ENCODE measurements at places on chromosomes 16 and 17. TPM values are rescaled to one million over a fixed set of nuclear protein-coding genes. Genes with fewer than 3 reads are reported as not detected.

SLC13A2 gene
- total RNA-seq, result 0.87 TPM

POLR3K gene
- total RNA-seq, result 12.0 TPM

KRT9 gene
- not detected for total RNA-seq

ABCA6 gene
- total RNA-seq, result 36.3 TPM

GAST gene
- total RNA-seq, result not detected

DNA sequence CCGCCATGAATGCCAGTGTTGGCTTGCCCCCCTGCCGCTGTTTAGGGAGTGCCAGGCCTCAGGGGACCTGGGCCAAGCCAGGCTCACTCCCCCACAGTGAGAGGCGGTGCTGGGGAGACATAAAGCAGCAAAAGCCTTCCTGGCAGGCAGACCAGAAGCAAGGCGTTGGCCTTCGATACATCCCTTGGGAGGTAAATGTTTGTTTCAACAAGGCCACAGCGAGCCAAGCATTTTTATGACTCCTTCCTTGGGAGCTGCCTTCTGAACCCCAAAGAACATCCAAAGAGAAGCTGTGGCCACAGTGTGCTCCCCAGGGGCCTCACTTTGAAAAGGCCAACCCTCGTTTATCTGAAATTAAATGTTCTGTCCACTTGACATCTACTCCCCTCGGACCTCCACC, 119.7 kb upstream of the CIBAR2 start:
- peaks cover 11% of the 10 kb centered on the region for H3K4me1 ChIP-seq
- H3K4me3 ChIP-seq, result no peak overlapping the region
- no peak for DNase-seq
- H3K27me3 ChIP-seq, result peaks cover 19% of the 10 kb centered on the region

DNA sequence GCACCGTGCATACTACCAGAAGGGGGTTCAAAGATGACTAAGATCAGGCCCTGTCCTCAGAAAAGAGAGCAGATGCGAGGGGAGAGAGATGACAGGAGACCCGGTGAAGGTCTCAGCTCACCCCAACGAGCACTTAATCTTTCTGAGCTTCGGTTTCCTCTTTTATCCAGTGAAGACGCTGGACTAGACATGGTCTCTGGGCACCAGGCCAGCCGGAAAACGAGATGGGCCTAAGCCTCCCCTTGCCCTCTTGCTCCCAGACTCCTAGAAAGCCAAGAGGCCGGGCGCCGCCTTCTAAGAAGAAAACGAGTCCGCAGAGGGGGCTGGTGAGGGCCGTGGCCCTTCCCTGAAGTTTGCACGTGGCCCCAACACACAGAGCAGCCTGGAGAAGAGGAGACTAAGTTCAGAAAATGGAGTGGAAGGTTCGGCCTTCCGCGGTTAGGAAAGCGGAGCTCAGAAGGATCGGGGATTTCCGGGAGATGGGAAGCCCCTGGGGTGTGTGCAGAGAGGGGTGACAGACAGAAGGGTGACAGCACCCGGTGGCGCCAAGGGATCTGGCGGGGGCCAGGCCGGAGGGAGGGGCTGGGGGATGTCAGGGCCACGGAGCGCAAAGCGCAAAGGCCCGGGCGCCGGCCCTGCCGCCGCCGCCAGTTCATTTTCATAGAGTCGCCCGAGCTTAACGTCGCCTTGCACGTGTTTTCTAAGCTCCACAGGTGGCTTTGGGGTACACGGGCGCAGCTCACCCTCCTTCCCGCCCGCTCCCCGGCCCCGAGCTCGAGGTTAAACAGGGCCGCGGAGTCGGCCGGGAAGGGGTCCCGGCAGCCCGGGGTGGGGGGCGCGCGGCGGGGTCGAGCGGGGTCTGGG, 42.1 kb upstream of the BHLHA9 start:
- peaks cover 14% of the 10 kb centered on the region for H3K4me1 ChIP-seq
- DNase-seq, result peak; percentile 73
- H3K36me3 ChIP-seq, result no peaks in the 10 kb centered on the region
- peak overlapping the region; percentile 55 for H3K27ac ChIP-seq

DNA sequence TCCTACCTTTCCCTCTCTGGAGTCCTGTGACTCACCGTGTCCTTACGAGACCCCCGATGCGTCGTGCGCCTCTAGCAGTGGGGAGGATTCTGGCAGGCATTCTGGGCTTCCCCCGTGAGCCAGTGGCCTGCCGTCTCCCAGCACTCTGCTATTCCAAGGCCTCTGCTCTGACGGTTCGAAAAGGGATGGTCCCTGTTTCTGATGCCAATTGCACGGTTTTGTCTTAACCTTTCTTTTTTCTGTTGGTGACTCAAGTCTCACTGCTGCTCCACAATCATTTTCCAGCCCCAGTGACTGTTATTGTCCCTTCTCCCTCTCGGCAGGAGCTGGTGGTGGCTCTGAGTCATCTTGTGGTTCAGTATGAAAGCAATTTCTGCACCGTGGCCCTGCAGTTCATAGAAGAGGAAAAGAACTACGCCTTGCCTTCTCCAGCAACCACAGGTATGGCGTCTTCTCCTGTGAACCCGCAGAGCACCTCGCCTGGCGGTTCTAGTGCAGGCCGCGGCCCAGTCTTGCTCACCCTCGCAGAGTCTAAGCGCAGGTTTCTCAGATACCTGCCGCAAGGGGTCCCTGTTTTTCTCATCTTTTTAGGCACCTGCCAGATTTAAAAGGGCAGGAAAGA, 100.1 kb upstream of the CHMP6 start:
- H3K27me3 ChIP-seq, result no peaks in the 10 kb centered on the region
- no peaks in the 10 kb centered on the region for H3K4me1 ChIP-seq
- DNase-seq, result no peak
- H3K36me3 ChIP-seq, result peaks cover 30% of the 10 kb centered on the region
- peak overlapping the region; percentile 55 for H3K27ac ChIP-seq

DNA sequence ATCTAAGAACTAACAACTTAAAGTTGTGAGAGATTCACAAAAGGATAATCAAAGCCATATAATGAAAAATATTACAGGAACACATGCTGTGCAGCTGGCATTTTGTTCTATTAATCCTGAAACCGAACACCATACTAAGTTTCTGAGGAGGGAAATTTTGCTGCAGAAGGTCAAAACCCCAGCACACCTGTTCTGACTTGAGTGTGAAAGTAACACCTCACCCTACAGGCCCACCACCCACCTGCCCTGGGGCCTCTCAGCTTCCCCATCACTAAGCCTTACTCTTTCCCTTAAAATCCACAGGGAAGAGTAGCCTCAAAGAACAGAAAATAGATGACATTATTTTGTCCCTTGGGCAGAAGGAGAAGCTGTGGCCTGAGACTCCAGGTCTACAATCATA, 44.8 kb downstream of the STAT5A start:
- peaks cover 12% of the 10 kb centered on the region for H3K4me1 ChIP-seq
- peaks cover 97% of the 10 kb centered on the region for H3K36me3 ChIP-seq
- no peak for DNase-seq
- no peak overlapping the region for H3K4me3 ChIP-seq
- no peaks in the 10 kb centered on the region for H3K27me3 ChIP-seq
- no peak overlapping the region for H3K27ac ChIP-seq

GRCh38 chr17:31373150-31374093, 18.1 kb upstream of the RAB11FIP4 start:
- no peaks in the 10 kb centered on the region for H3K27me3 ChIP-seq
- no peak overlapping the region for H3K4me3 ChIP-seq
- H3K36me3 ChIP-seq, result peaks cover 22% of the 10 kb centered on the region
- no peak for DNase-seq
- H3K4me1 ChIP-seq, result peaks cover 11% of the 10 kb centered on the region
- no peak overlapping the region for H3K27ac ChIP-seq

DNA sequence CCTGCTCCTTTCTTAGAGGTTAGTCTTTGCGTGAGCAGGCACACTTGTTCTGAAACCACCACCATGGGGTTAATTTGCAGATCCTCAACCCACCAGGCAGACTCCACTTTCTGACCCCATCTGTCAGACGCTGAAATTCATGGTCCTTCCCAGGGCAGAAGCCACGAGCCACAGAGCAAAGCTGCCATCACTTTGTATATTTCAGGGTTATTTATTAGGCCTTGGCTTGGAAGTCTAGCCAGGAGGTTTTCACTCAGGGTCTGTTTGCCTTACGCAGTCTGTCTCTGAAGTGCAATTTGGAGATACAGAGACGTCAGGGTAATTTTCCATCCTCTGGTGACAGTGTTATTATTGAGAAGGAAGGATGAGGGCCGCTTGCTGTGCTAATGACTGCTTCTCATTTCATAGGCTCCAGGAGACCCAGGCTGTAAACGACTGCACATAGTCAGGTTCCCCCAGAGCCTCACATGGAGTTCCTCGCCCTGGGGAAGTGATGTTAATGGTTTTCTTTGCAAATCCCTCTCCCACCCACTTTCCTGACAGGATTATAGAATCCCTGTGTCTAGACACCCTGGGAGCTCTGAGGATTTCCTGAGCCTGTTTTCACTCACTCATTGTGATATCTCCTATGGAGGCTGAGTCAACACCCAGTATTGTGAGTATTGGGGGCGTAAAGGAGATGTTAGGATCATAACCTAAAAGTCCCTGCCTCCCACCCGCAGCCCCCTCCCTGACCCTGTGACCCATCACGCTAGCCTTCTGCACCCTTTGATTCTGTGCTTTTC, 269.0 kb downstream of the ABCC12 start:
- H3K27me3 ChIP-seq, result no peaks in the 10 kb centered on the region
- no peaks in the 10 kb centered on the region for H3K36me3 ChIP-seq
- no peak overlapping the region for H3K4me3 ChIP-seq

DNA sequence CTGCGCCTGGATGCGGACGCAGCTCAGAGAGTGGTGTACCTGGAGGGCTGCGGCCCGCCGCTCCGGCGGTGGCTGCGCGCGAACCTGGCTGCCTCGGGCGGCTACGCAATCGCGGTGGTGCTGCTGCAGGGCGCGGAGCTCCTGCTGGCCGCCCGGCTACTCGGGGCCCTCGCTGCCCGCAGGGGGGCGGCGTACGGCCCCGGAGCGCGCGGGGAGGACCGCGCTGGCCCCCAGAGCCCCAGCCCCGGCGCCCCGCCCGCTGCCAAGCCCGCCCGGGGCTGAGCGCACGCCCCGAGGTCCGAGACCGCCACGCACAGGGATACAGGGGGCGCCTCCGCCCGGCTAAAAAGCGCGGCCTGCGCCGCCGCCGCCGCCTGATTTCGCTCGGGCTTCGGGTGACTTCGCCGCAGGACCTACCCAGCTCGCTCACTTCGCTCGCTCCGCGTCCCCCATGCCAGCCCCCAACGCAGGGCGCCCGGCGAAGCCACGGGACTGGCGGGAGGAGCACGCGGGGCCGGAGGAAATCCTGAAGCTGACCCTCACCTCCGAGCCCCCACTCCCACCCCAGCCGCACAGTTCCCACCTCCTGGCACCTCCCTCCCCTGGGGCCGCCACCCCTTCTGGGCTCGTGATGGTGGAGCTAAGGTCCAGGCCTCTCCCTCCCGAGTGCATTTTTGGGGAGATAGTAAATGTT, 8.2 kb downstream of the PDE6G start:
- DNase-seq, result no peak
- no peaks in the 10 kb centered on the region for H3K4me1 ChIP-seq
- H3K27me3 ChIP-seq, result peaks cover 35% of the 10 kb centered on the region
- H3K36me3 ChIP-seq, result no peaks in the 10 kb centered on the region
- H3K27ac ChIP-seq, result no peak overlapping the region

DNA sequence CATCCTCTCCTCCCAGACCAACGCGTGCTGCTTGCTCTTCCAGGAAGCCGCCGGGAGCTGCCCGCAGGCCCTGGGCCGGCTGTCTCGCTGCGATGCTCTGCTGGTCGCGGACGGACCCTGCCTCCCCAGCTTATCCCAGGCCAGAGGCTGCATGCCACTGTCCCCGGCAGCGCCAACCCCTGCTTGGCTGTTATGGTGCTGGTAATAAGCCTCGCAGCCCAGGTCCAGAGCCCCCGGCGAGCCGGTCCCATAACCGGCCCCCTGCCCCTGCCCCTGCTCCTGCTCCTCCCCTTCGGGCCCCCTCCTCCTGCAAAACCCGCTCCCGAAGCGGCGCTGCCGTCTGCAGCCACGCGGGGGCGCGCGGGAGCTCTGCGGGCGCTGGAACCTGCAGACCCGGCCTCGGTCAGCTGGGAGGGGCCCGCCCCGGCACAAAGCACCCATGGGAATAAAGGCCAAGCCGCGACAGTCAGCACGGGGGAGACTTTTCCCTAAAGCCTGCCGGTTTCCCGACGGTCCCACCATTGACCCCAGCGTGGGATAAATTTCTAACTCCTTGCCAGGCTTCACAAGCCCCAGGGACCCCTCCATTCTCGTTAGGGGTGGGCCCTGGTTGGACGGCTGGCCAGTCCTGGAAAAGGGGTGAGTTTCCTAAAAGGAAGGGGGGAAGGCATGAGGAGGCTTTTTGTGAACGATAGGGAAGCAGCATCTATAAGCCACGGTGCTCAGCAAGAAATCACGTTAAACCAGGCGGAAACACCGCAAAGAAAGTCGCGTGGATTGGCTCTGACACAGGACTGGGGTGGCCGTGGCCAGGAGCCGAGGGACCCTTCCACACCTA, 11.2 kb downstream of the ENPP7 start:
- H3K36me3 ChIP-seq, result no peaks in the 10 kb centered on the region
- peaks cover 42% of the 10 kb centered on the region for H3K27me3 ChIP-seq
- peaks cover 7% of the 10 kb centered on the region for H3K4me1 ChIP-seq
- no peak overlapping the region for H3K27ac ChIP-seq
- DNase-seq, result peak; percentile 86
- no peak overlapping the region for H3K4me3 ChIP-seq

DNA sequence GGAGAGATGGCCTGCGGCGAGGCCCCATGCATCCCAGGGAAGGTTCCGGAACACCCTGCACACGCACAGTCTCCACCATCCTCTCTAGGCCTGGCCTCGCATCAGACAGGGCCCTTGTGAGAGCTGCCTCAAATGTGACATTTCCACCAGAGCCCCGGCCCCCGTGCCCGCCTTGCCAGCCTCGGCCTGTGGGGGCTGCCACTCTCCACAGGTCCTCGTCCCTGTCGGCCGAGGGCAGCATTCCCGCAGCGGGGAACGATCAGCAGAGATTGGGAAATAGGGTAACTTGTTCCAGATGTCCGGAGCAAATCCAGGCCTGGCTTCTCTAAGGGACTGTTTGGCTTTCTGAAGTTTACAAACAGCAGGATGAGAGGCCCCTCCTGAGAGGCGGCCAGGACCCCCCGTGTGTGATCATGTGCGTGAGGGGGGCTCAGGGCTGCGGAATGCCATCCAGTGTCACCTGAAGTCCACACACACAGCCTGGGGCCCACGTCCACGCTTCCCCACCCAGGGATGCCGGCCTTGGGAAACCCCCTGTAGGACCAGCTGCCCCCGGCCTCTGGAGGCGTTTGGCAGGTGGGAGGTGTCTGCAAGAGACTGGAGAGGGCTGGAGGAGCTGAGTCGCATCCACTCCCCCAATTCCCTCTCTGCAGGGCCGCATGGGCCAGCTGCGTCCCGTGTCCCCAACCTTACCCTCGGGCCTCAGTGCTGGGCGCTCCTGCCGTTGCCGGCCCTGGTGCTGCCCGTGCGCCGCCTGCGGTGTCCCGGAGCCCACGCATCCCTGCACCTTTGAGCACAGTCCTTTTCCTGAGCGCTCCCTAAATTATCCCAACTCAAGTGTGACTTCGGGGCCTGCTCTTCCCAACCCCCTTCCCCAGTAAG, 70.4 kb downstream of the ZDHHC7 start:
- no peaks in the 10 kb centered on the region for H3K36me3 ChIP-seq
- DNase-seq, result peak; percentile 59
- no peak overlapping the region for H3K4me3 ChIP-seq
- H3K4me1 ChIP-seq, result no peaks in the 10 kb centered on the region

DNA sequence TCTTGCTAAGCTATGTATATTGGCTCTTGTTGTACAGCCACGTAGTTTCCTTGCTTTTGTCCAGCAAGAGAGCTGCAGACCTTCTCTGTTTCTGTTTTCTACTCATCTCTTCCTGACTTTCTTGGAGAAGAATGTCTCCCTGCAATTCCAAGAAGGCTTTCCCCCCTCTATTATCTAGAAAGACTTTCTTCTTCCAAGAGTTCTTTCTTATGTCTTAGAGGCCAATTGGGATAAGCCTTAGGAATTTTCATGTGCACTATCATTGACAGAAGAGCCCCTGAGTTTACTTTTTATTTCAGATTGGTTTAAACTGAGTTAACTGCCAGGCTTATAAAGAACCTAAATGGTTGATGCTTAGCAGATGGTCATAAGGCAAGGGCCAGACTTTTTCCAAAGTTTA, 9.0 kb downstream of the CAPNS2 start:
- no peaks in the 10 kb centered on the region for H3K27me3 ChIP-seq
- no peaks in the 10 kb centered on the region for H3K4me1 ChIP-seq
- H3K4me3 ChIP-seq, result no peak overlapping the region
- DNase-seq, result no peak
